Globus pallidus (tissue), 1 donor: ENCODE measurements at places on chromosomes 6 and 20.

GRCh38 chr6:5656226-5656625, 350.5 kb downstream of the NRN1 start:
- DNase-seq, result no peak

DNA sequence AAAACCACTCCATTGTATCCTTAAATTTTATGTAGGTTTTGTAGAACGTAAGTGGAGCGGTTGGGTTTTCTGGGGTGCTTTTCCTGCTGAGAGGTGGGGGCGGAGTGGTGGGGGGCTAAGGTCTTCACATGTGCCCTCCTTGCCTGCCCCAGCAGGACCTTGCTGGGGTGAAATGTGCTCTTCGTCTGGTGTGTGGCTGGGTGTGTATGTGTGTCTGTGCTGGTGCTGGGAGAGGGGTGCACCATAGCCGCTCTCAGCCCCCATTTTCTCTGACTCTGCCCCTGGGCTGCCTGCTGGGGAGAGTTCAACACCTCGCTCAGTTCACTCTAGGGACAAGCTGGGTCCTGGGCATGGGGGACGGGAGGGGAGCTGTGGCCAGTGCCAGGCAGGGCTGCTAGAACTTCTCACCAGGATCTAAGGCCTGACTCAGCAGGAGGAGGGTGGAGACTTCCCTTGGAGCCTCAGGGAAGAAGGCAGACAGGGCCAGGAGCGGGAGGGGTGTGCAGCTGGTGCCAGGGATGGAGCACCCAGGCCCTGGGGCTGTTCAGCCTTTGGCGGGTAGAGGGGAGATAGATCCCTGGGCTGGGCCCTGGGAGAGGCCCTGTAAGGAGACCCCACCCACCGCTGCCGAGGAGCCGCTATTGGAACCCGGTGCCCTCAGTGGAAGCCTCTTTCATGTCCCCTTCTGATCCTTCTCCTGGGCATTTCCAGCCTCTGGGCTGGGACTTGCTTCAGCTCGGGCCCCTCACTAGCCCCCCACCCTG, 4.8 kb downstream of the SOX18 start:
- no peak for DNase-seq

DNA sequence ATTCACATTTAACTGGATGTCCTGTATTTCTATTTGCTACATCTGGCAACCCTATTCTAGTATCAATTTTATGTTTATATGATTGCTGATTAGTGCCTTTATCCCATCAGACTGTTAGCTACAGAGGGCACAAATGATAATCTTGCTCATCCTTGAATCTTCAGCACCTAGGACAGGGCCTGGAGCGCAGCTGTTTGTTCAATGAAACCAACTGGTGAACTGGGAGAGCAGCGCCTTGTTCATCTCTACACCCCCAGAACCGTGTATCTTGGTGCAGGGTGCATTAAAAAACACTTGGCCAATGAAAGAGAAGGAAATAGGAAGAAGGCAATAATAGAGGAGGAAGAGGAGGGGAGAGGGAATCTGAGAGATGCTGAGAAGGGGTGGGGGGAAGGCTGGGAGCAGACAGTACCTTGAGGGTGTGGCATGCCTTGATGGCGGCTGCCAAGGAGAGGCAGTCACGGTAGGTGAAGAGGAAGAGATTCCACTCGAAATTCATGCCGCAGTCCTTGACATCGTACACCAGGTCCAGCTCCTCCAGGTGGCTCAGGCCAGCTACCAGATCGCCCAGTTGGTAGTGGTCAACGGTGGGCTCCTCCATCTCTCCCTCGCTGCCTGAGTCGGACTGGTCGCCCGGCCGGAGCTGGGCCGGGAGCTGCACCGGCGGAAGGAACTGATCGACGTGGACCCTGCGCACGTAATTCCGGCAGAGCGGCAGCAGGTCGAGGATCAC, 15.5 kb downstream of the TMEM151B start:
- DNase-seq, result no peak

GRCh38 chr20:31675828-31676608, 38.3 kb downstream of the COX4I2 start:
- no peak for DNase-seq

- no peak for DNase-seq
Observed at GRCh38 chr6:38063973-38064372, 244.4 kb downstream of the ZFAND3 start.

DNA sequence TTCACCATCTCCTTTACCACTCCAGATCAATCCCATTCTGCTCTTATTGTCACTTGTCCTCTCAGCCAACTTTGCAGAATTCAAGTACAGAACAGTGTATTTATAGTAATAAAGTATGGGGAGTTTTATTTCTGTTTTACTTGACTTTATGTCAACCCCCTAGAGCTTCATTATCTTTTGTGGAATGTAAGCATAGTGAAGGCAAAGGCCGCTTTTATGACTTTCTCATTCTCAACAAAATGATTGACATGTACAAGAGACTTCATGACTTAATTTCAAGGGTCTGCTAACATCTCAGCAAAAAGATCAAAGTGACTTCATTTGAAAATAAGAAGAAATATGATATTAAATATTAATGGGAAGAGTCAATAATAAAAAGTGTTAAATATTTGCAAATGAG, 28.7 kb upstream of the ARID1B start:
- no peak for DNase-seq

- no peak for DNase-seq
Observed at GRCh38 chr6:87672641-87673040, 29.4 kb downstream of the AKIRIN2 start.

DNA sequence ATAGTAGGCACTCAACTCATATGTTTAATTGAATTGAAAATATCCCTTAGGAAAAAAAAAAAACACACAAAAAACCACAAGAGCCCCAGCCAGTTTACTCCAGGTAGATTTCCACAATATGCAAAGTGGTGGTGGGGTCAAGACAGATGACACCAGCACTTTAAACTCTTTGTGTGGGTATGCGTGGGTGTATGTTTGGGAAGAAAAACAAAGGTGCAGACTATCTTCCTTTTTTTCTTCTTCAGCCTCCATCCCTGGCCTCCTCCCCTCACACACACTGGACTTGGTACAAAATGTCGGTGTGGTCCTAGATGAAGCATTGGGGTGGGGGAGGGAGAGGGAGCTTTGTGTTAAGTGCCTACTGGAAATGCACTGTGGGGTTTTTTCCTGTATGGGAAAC, 42.2 kb upstream of the CDKAL1 start:
- no peak for DNase-seq

- DNase-seq, result no peak
Observed at GRCh38 chr6:88919032-88919431, 44.4 kb downstream of the RNGTT start.

DNA sequence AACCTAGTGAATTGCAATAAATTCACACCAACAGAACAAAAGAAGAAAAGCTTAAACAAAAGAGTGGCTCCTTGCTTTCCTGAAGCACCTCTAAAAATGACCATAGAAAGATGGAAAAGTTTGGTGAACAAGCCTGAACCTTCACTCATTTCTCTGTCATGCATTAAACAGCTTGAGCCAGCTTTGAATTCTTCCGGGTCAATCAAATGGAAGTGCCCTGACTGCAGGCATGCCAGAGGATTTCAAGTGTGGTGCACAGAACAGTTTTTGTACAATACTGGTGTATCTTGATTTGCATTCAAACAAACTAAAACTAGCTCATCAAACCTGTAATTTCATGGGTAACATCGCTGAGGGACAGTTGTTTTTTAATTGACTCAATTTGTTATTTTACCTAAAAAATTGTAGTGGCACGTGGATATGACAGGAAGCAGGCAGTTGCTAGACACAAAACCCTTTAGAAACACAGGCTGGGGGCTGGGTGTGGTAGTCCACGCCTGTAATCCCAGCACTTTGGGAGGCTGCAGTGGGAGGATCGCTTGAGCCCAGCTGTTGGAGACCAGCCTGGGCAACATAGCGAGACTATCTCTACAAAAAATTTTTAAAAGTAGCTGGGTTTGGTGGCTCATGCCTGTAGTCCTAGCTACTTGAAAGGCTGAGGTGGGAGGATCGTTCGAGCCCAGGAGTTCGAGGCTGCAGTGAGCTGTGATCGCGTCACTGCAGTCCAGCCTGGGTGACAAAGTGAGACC, 9.1 kb downstream of the CASS4 start:
- no peak for DNase-seq

- DNase-seq, result no peak
Observed at GRCh38 chr6:151524059-151524458, 30.2 kb downstream of the CCDC170 start.

GRCh38 chr20:45833883-45834796, 541 bp downstream of the SNX21 start:
- peak; percentile 72 for DNase-seq
